Jurkat, Clone E6-1 (cell line): ENCODE measurements at places on chromosomes 6 and 20.

GRCh38 chr20:40225596-40225995 lies 463.4 kb downstream of the MAFB start:
- DNase-seq = no peak

DNA sequence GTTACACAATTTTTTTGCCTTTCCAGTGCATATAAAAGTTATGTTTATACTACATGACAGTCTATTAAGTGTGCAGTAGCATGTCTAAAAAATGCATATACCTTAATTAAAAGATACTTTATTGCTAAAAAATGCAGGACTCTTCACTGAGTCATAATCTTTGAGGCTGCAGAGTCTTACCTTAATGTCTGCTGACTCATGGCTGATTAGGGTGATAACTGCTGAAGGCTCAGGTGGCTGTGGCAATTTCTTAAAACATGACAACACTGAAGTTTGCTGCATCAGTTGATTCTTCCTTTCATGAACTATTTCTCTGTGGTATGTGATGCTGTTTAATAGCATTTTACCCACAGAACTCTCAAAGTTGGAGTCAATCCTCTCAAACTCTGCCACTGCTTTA lies 19.1 kb downstream of the ZSCAN23 start:
- peak; percentile 26 for DNase-seq

- no peak for DNase-seq
These were observed 17.0 kb downstream of the HTR1B start for GRCh38 chr6:77446249-77446648.

GRCh38 chr6:135014353-135014832 lies 40.2 kb downstream of the HBS1L start:
- DNase-seq = peak; percentile 95

DNA sequence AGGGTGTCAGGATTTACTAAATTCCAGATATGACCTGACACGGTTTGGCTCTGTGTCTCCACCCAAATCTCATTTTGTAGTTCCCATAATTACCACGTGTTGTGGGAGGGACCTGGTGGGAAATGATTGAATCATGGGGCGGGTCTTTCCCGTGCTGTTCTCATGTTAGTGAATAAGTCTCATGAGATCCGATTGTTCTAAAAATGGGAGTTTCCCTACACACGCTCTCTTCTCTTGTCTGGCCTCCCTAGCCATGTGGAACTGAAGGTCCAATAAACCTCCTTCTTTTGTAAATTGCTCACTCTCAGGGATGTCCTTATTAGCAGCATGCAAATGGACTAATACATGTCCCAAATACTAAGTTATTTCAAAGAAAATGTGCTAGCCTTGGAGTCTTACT lies 121.1 kb downstream of the CENPW start:
- DNase-seq = no peak

DNA sequence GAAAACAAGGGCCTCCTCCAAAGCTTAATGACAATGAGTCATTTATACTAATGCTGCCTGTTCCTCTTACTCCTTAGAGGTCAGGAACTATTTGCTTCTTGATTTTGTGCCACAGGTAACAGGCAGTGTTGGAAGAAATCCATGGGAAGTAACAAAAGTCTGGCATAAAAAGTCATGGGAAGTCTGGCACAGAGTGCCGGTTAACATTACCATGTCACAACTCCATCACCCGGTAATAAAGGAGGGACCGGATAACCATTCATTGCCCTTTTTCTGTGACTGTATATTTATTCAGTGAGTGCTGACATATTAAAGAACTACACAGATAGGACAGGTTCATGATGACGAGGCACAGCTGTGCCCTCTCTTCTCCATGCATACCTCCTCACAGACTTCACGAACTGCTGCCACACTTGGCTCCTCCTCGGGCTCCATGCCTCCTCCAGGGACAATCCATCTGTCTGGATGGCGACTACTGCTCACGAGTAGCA lies 50.9 kb downstream of the NUDT3 start:
- no peak for DNase-seq

DNA sequence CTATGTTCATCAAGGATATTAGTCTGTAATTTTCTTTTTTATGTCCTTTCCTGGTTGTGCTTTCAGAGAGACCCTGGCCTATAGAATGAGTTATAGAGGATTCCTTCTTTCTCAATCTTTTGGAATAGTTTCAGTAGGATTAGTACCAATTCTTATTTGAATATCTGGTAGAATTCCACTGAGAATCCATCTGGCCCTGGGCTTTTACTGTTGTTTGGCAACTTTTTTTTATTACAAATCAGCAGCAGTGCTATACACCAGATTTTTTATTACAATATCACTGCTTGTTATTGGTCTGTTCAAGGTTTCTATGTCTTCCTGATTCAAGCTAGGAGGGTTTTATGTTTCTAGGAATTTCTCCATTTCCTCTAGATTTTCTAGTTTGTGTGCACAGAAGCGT lies 50.0 kb upstream of the NRSN1 start:
- DNase-seq = no peak

- DNase-seq = no peak
These were observed 230.2 kb downstream of the ANKRD60 start for GRCh38 chr20:57998276-57998675.

- DNase-seq = no peak
These were observed 12.6 kb upstream of the FAM50B start for GRCh38 chr6:3836566-3836965.

DNA sequence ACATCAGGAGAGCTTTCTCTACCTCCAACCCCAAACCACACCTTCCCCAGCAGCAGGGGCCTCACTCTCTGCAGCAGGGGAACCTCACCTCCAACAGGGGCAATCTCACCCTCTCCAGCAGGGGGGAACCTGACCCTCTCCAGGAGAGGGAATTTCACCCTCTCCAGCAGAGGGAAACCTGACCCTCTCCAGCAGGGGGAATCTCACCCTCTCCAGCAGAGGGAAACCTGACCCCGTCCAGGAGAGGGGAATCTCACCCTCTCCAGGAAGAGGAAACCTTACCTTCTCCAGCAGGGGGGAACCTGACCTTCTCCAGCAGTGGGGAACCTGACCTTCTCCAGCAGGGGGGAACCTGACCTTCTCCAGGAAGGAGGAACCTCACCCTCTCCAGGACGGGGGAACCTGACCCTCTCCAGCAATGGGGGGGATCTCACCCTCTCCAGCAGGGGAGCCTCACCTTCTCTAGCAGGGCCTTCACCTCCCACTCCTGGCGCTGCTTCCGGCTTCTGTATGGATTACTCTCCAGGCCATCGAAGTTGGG lies 3.1 kb downstream of the B3GALT4 start:
- peak; percentile 45 for DNase-seq

DNA sequence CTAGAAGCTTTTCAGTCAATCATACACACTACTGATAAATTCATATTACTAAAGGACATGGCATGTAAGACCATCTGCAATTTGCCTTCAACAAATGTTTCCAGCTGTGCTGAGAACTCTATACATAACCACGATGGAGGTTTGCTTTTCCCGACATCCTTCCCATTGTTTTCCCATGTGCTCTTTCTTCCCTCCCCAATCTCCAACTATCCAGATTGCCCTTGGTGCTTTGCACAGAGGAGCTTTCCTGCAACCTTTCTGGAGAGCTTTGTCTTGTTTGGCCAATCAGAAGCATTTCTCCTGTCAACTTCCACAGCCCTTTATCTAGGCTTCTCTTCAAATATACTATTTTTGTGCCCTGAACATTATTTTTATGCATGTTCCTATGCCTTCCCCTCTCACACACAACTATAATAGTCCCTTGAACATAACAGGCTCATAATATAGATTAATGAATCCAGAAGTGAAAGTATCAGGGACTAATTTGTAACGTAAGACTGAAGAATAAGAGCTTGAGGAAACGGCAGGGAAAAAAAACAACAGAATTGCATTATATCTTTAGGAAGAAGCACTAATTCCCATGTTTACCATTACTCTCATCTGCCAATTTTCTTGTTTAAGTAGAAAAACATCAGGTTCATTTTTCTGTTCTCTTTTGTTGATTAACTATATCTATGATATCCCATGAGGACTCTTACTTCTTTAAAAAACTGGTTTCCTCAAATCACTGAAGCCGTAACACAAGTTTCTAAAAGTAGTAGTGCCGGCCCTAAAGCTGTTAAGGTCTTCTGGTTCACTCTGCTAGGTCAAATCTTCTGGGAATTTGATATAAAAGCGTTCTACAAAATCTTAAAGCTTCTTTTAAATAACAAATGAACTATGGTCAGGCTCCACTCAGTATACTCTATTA lies 20.1 kb downstream of the SMLR1 start:
- DNase-seq = no peak

DNA sequence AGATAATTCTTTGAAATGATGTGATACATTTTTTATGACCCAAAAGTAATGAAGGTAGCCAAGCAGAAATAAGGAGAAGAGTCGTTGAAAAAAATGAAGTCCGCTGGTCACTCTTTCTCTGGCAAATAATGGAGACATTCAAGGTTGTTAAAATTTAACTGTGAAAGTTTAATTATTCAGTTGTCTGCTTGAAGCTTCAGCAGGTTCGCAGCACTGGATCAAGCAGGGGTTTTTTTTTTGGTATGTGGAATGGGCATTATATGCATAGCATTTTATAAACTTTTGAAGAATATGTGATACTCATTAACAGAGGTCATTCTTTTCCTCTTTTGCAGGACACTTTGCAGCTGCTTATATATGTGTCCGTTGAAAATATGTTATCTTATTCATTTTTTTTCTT lies 21.6 kb upstream of the FUT9 start:
- no peak for DNase-seq

- no peak for DNase-seq
These were observed 243.3 kb downstream of the NRN1 start for GRCh38 chr6:5763407-5763806.

- no peak for DNase-seq
These were observed 20.5 kb downstream of the COL20A1 start for GRCh38 chr20:63313349-63314014.

DNA sequence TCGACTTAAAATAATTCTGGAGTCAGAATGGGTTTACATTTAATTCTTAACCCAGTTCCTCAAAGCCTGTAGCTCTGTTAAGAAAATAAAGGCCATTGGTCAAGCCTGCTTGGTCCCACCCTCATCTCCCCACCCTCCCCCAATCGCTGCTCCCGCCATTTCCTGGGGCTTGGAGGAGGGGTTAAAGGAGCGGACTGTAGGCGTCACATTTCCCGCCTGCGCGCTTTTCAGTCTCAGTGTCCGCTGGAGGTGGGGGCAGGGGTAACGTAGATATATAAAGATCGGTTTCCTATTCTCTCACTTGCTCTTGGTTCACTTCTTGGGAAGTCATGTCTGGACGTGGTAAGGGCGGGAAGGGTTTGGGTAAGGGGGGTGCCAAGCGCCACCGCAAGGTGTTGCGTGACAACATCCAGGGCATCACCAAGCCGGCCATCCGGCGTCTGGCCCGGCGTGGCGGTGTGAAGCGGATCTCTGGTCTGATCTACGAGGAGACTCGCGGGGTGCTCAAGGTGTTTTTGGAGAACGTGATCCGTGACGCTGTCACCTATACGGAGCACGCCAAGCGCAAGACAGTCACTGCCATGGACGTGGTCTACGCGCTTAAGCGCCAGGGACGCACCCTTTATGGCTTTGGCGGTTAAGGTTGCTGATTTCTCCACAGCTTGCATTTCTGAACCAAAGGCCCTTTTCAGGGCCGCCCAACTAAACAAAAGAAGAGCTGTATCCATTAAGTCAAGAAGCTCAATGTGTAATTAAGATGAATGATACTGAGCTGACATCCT lies 58.9 kb downstream of the TRIM38 start:
- DNase-seq = peak; percentile 96

- DNase-seq = no peak
These were observed 34.5 kb upstream of the PCMTD2 start for GRCh38 chr20:64220891-64221527.

GRCh38 chr6:89313006-89313405 lies 2.1 kb downstream of the GABRR2 start:
- DNase-seq = no peak

GRCh38 chr20:17943343-17943742 lies 25.3 kb downstream of the SNX5 start:
- no peak for DNase-seq

DNA sequence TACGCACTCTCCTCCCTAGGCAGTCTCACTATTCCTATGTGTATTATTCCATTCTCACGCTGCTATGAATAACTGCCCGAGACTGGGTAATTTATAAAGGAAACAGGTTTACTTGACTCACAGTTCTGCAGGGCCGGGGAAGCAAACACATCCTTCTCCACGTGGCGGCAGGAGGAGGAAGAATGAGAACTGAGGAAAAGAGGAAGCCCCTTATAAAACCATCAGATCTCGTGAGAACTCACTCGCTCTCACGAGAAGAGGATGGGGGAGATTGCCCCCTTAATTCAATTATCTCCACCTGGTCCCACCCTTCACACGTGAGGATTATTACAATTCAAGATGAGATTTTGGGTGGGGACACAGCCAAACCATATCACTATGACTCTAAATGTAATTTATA lies 61.9 kb downstream of the ECT2L start:
- DNase-seq = no peak

GRCh38 chr6:24403501-24403824 lies 727 bp downstream of the MRS2 start:
- DNase-seq = peak; percentile 12

DNA sequence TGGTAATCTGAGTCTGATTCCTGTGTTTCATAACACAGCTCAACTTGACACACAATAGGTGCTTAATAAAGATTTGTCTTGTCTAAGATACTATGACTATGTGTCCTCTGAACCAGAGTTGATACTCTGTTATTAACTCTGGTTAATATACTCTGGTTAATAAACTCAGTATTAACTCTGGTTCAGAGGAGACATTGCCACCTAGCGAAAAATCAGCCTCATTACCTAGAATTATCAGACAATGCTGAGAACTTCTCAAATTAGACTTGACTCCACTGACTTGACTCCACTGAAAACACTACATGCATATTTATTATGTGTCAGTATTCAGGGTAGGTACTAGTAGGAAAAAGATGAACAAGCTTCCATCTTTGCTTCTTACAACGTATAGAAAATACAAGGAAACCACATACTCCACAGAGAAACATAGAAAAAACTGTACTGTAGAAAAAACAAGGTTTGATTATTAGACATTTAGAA lies 73.9 kb downstream of the AHI1 start:
- DNase-seq = peak; percentile 84

DNA sequence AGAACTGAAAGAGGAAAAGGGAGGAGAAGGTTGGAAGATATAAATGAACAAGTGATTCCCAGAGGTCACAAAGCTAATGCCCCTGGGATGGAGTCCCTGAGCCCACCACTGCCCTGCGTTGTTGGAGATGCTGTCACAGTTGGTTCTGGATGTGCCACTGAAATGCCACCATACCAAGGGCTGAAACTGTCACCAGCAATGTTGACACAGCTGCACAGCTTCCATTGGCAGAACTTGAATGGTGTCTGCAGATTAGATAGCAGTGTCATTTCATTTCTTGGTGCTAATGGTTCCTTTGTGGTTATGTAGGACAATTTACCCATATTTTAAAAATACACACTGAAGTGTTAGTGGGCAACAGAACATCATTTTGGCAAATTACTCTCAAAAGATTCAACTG lies 120.7 kb downstream of the TBXT start:
- no peak for DNase-seq

DNA sequence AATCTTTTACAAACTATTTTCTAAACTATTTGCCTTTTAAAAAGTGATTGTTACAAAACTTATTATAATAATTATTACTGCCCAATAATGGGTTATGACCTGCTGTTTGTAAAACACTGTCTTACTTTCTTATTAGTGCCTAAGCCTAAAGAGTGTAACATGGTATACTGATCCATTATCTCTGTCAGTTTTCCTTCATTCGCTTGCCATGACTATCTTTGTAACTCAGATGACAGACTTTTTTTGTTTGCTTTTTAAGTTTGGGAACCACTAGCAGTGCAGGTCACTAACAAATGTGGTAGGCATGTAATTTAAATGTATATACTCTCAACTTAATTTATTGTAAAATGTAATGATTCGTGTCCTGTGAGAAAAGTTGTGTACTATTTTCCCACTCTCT lies 9.9 kb upstream of the TFB1M start:
- DNase-seq = no peak
